ENCODE measurements at places on chromosomes 7 and 10. TPM values are rescaled to one million over a fixed set of nuclear protein-coding genes. Genes with fewer than 3 reads are reported as not detected.

The GBF1 gene
- 30.2 TPM for total RNA-seq

The OR2A2 gene
- not detected for total RNA-seq

The SUFU gene
- 20.6 TPM for total RNA-seq

The CAMK1D gene
- 4.5 TPM for total RNA-seq

The NEURL1 gene
- total RNA-seq = 0.38 TPM

The TLX1 gene
- not detected for total RNA-seq

The AOAH gene
- 0.80 TPM for total RNA-seq

The TEX47 gene
- total RNA-seq = not detected

The UNCX gene
- total RNA-seq = not detected

The EPHB6 gene
- 28.0 TPM for total RNA-seq

The PLEKHA8 gene
- 36.5 TPM for total RNA-seq

The LRIT1 gene
- not detected for total RNA-seq

The GRB10 gene
- total RNA-seq = 97.5 TPM

The CLRN3 gene
- not detected for total RNA-seq

- H3K27ac ChIP-seq = no peak overlapping the region
- DNase-seq = no peak
- no peaks in the 10 kb centered on the region for H3K4me1 ChIP-seq
These were observed 84.2 kb upstream of the CREB5 start for GRCh38 chr7:28328146-28328545.

GRCh38 chr10:97547271-97547600, 25.3 kb upstream of the ANKRD2 start:
- no peak overlapping the region for H3K27ac ChIP-seq
- H3K36me3 ChIP-seq = no peaks in the 10 kb centered on the region
- DNase-seq = no peak

DNA sequence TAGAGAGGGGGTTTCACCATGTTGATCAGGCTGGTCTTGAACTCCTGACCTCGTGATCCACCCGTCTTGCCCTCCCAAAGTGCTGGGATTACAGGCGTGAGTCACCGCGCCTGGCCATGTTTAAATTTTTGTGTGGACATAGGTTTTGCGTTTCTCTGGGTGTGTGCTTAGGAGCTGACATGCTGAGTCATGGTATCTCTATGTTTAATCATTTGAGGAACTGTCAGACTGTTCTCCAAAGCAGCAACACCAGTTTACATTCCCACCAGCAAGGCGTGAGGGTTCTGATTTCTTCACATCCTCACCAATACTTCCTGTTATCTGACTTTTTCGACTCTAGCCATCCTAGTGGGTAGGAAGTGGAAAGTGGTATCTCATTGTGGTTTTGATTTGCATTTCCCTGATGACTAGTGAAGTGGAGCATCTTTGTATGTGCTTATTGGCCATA, 153.7 kb downstream of the DNAJB6 start:
- H3K27me3 ChIP-seq = no peaks in the 10 kb centered on the region
- H3K4me3 ChIP-seq = no peak overlapping the region
- H3K27ac ChIP-seq = no peak overlapping the region
- H3K4me1 ChIP-seq = no peaks in the 10 kb centered on the region
- H3K36me3 ChIP-seq = no peaks in the 10 kb centered on the region

GRCh38 chr10:5944389-5945189, 32.8 kb downstream of the IL15RA start:
- no peak overlapping the region for H3K4me3 ChIP-seq
- no peaks in the 10 kb centered on the region for H3K36me3 ChIP-seq
- no peak overlapping the region for H3K27ac ChIP-seq
- H3K27me3 ChIP-seq = no peaks in the 10 kb centered on the region

DNA sequence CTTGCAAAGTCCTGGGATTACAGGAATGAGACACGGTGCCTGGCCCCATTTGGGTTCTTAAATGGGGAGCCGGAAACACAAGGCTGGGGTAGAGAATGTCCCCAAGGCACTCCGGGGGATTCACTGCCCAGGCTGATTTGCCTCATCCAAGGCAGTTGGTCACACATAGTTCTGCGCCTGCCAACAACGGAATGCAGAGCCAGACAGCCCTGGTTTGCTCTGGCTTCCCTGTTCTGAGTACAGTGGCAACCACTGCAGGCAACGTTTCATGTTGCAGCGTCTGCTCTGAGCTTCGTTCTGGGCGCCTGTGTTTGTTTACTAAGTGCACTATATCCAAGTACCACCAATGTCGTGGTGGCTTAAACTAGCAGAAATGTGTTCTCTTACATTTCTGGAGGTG, 61.7 kb upstream of the C1QL3 start:
- no peaks in the 10 kb centered on the region for H3K36me3 ChIP-seq
- H3K4me1 ChIP-seq = no peaks in the 10 kb centered on the region
- no peak for DNase-seq
- H3K27me3 ChIP-seq = no peaks in the 10 kb centered on the region
- H3K4me3 ChIP-seq = no peak overlapping the region
- no peak overlapping the region for H3K27ac ChIP-seq

DNA sequence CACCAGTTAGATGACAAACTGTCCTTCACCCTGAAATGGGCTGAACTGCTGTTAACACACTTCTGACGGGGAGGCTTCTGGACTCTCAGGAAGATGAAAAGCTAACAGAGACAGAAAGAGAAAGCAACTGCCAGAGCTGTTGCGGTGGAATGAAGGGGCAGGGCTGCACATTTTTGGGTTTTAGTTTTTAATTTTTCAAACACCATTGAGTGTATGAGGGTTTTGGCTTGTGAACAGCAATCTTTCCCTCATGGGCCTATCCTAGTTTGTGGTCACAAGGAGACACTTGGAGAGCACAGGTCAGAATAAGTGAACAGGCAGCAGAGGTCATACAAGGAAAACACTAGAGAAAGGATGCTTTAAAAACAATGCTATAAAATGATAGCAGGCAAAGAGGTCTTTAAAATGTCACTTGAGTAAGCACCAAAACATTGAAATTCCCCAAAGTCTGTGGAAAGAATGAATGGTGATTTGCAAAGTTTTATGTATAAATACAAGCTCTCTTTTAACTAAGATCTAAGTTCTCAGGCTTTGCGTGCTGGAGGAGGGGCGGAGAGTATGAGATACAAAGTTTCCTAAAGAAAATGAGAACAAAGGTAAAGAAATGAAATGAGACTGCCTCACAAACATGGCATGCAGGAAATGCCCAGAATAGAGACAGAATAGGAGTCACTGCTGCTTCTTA, 101.4 kb upstream of the GLI3 start:
- H3K27ac ChIP-seq = peak overlapping the region; percentile 19
- H3K36me3 ChIP-seq = no peaks in the 10 kb centered on the region
- no peaks in the 10 kb centered on the region for H3K4me1 ChIP-seq

GRCh38 chr7:3005257-3005656, 38.4 kb downstream of the CARD11 start:
- H3K27ac ChIP-seq = no peak overlapping the region
- H3K36me3 ChIP-seq = no peaks in the 10 kb centered on the region
- no peaks in the 10 kb centered on the region for H3K4me1 ChIP-seq
- DNase-seq = no peak
- no peak overlapping the region for H3K4me3 ChIP-seq

- H3K36me3 ChIP-seq = no peaks in the 10 kb centered on the region
- DNase-seq = no peak
- peaks cover 17% of the 10 kb centered on the region for H3K27me3 ChIP-seq
These were observed 25.6 kb upstream of the GRID1 start for GRCh38 chr10:86391986-86392722.

DNA sequence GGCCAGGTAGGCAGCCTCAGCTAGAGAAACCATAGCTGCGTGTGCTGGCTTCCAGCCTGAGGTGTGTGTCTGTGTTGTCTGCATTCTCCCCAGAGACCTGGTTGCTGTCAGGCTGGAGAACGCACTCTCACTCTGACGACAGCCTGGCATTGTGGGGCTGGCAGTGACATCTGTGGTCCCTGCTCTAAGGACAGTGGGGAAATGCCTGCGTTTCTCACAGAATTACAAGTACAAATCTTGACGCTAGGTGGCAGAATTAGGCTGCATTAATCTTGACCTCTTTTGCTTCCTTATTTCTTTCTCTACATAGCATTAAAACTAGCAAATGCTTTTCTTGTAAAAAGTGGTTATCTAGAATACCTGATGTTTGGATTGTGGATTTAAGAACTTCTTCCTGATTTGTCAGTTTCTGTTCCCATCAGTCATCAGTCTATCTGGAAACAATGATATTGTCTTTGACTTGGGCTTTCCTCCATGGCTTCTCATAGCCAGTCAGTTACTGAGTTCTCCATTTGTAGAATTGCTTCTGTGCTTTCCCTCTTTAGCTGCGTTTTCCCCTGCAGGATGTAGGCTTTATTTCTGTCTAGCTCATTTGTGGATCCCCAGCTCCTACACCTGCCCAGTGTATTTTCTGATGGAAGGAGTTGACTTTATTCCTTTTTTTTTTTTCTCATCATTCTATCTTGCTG, 86.0 kb downstream of the FANK1 start:
- peak; percentile 72 for DNase-seq
- H3K4me3 ChIP-seq = no peak overlapping the region
- no peak overlapping the region for H3K27ac ChIP-seq
- H3K4me1 ChIP-seq = no peaks in the 10 kb centered on the region
- no peaks in the 10 kb centered on the region for H3K27me3 ChIP-seq
- no peaks in the 10 kb centered on the region for H3K36me3 ChIP-seq

DNA sequence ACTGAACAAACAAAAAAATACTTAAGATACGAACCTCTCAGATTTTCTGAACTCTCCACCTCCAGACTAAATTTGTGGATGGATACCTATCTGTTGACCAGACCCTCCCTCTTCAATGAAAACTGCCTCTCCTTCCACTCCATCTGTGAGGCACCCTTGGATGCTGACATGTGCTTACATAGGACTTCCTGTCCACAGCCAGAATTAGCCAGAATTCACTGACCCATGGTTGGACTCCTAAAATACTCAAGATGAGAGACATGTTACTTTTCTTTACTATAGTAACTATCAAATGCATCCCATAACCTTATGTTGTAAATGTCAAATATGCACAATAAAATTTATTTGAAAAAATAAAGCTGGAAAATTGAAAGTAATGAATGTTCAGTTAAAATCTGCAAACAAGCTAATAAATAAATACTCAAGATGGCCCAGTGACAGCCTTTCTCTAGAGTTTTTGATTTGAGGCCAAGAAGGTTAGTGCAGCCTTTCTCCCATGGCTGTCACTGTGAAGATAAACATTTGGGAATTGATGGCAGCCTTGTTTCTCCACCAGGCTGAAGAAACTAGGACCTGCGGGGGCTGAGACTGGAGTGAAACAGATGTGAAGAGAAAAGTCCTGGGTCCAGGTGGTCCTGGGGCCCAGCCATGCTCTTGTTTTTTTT, 287.0 kb downstream of the ZEB1 start:
- H3K4me3 ChIP-seq = no peak overlapping the region
- H3K27me3 ChIP-seq = no peaks in the 10 kb centered on the region
- DNase-seq = no peak
- no peaks in the 10 kb centered on the region for H3K4me1 ChIP-seq
- H3K27ac ChIP-seq = no peak overlapping the region

- no peak overlapping the region for H3K4me3 ChIP-seq
- no peaks in the 10 kb centered on the region for H3K36me3 ChIP-seq
- DNase-seq = no peak
These were observed 14.5 kb downstream of the ADK start for GRCh38 chr10:74165530-74165901.

- no peaks in the 10 kb centered on the region for H3K36me3 ChIP-seq
- no peaks in the 10 kb centered on the region for H3K4me1 ChIP-seq
- no peak for DNase-seq
- no peak overlapping the region for H3K27ac ChIP-seq
- peaks cover 18% of the 10 kb centered on the region for H3K27me3 ChIP-seq
- no peak overlapping the region for H3K4me3 ChIP-seq
These were observed 3.1 kb downstream of the ANKRD22 start for GRCh38 chr10:88848499-88848898.

DNA sequence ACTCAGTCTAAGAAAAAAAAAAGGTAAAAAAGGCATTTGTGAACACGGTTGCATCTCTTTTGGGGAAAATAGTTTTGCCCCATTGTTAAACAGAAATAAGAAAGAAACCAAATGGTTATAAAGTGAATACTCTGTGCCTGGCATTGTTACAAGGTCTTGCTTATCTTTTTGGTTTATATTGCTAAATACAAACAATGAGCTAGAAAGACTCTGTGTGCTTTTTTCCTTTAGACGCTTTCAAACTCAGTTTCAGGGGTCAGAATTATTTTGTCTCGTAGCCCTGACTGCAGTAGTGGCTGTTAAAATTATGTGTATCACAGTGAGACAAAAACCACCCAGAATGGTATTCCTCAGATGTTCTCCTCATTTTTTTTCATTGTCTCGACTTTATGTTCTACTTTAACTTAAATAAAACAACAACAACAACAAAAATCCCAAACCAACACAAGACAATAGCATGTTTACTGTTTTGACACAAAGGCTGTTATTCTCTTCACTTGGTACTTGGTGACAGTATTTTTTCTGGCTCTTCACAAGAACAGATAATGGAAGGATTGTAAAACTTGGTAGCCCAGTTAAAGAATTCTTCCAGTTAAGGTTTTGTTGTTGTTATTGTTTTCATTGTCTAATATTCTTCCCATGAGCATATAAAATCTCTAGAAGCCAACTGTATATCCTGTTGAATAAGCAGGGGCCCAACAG, 190.1 kb downstream of the PLXDC2 start:
- H3K4me3 ChIP-seq = no peak overlapping the region
- no peak overlapping the region for H3K27ac ChIP-seq
- H3K4me1 ChIP-seq = peaks cover 2% of the 10 kb centered on the region
- DNase-seq = no peak
- no peaks in the 10 kb centered on the region for H3K27me3 ChIP-seq

- no peaks in the 10 kb centered on the region for H3K4me1 ChIP-seq
- peak overlapping the region; percentile 96 for H3K27ac ChIP-seq
- no peak for DNase-seq
- H3K4me3 ChIP-seq = no peak overlapping the region
These were observed 510.2 kb downstream of the RPS24 start for GRCh38 chr10:78543749-78544362.

DNA sequence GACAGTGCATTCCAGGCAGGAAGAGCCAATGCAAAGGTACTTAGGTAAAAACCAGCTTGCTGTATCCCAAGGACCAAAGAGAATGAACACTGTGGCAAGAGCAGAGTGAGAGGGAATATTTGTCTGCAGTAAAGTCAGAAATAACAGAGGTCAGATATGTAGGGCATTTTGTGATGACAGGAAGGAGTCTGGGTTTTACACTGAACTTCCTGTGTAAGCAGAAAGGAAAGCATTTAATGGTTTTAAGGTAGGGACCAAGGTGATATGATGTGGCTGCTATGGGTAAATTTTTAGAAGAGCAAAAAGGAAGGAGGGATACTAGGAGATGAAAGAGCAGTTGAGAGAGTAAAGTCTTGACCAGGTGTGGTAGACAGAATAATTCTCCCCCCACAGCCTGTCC, 10.1 kb downstream of the ABCB1 start:
- no peak overlapping the region for H3K4me3 ChIP-seq
- no peak overlapping the region for H3K27ac ChIP-seq
- no peak for DNase-seq
- H3K27me3 ChIP-seq = peaks cover 37% of the 10 kb centered on the region
- no peaks in the 10 kb centered on the region for H3K4me1 ChIP-seq

GRCh38 chr10:9450801-9451200, 1396.3 kb downstream of the GATA3 start:
- H3K27me3 ChIP-seq = no peaks in the 10 kb centered on the region
- H3K4me3 ChIP-seq = no peak overlapping the region
- H3K27ac ChIP-seq = no peak overlapping the region

GRCh38 chr7:117249696-117250095, 73.2 kb downstream of the WNT2 start:
- H3K36me3 ChIP-seq = no peaks in the 10 kb centered on the region
- no peak overlapping the region for H3K27ac ChIP-seq
- H3K27me3 ChIP-seq = no peaks in the 10 kb centered on the region
- no peaks in the 10 kb centered on the region for H3K4me1 ChIP-seq
